ENCODE measurements at places on chromosomes 16 and 17.

GRCh38 chr17:59160157-59161025, 4.8 kb downstream of the PRR11 start:
- DNase-seq: no peak

GRCh38 chr17:50353600-50354195, 7.8 kb downstream of the XYLT2 start:
- DNase-seq: no peak

GRCh38 chr16:25637236-25637635, 54.5 kb upstream of the HS3ST4 start:
- DNase-seq: no peak

GRCh38 chr16:48124266-48124665, 31.5 kb downstream of the ABCC12 start:
- DNase-seq: no peak

- DNase-seq: no peak
These were observed 4.9 kb downstream of the SLFN14 start for GRCh38 chr17:35555691-35556090.

- peak; percentile 19 for DNase-seq
These were observed 806 bp downstream of the IFT140 start for GRCh38 chr16:1610899-1611632.

- no peak for DNase-seq
These were observed 297.5 kb downstream of the CDH13 start for GRCh38 chr16:82924075-82924854.

DNA sequence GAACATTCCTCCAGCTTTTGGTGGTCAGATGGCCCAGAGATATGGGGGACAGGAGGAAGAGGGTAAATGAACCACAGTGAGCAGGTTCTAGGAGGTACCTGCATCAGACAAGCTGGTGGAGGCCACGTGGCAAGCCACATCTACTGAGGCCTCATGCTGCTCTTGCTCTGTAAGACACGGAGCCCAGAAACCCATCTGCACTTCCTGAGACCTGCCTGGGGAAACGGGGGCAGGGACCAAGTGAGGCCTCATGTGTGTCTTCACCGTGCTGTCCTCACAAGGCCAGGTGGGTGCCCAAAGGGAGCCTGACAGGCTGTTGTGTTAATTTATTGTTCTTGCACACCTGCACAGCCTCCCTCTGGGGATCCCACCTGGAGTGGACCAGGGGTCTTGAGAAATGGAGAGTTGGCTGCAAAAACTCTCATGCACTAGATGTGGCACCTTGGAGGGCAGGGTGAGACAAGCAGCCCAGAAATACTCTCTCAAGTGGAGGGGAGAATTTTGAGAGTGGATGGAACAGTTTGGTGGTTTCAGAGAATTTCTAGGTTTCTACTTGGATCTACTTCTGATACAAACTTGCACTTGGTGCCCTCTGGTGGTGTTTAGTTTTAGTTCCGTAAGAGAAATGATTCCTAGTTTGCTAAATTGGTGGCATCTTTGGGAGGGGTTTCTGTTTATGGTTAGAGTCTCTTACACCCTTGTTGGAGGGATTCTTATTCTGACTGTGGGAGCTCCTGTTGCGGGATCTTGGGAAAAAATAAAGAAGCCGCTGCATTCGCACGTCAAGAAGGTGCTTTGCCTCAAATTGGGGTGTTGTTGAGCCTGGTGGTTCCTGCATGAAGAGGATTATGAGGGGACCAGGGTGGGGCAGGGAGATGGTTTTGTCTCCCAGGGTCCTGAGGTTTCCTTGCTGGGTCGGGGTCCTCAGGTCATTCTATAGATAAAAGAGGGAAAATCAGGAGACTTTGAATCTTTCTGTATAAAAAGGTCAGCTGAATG, 47.5 kb downstream of the SLC6A2 start:
- DNase-seq: no peak

DNA sequence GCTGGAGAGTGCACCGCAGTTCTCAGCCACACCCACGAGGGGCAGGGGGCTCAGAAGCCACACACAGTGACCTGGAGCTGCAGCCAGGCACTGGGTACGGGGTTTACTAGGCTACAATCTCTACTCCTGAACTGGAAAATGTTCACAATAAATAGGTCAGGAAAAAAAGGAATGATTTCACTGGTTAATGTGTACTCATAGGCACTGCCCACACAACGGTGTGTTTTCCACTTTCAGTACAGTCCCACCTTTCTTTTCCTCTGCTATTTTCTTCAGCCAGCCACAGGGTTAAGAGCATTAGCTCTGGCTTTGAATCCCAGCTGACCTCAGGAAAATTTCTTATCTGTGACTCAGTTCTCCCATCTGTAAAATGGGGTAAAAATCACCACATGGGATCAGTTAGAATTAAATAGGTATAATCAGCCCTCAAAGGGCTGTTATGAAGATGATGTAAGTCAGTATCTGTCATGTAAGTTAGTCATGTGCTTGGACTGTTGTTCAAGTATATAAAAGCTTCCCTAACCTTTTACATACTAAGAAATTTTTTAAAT, 35.7 kb downstream of the ZCCHC14 start:
- no peak for DNase-seq

GRCh38 chr17:81309140-81309858, 14.2 kb upstream of the SLC38A10 start:
- no peak for DNase-seq

- no peak for DNase-seq
These were observed 36.4 kb upstream of the CDC42EP4 start for GRCh38 chr17:73348018-73348828.

DNA sequence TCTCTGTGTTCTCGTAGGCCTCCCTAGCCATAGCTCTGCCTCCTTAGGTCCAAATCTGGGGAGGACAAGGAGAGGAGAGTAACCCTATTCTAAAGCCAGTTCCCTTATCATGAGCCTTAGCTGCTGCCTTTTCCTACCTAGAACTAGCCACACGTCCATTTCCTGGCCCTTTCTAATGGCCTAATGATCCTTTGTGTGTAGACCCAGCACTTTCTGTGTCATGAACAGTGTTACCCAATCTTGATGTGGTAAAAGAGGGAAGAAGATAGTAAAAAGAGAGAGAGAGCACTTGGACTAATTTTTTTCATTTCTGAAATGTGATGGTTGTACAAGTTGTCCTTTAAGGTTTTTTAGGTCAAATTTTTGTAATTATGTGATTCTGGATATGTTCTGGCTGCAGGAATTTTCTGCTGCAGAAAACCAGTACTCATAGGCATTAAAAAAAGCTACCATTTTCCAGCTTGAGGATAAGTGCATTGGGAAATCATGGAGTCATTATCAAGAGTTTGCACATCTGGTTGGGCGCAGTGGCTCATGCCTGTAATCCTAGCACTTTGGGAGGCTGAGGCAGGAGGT, 18.2 kb downstream of the CASC3 start:
- no peak for DNase-seq

GRCh38 chr17:1126250-1126797, 53.5 kb downstream of the ABR start:
- no peak for DNase-seq

DNA sequence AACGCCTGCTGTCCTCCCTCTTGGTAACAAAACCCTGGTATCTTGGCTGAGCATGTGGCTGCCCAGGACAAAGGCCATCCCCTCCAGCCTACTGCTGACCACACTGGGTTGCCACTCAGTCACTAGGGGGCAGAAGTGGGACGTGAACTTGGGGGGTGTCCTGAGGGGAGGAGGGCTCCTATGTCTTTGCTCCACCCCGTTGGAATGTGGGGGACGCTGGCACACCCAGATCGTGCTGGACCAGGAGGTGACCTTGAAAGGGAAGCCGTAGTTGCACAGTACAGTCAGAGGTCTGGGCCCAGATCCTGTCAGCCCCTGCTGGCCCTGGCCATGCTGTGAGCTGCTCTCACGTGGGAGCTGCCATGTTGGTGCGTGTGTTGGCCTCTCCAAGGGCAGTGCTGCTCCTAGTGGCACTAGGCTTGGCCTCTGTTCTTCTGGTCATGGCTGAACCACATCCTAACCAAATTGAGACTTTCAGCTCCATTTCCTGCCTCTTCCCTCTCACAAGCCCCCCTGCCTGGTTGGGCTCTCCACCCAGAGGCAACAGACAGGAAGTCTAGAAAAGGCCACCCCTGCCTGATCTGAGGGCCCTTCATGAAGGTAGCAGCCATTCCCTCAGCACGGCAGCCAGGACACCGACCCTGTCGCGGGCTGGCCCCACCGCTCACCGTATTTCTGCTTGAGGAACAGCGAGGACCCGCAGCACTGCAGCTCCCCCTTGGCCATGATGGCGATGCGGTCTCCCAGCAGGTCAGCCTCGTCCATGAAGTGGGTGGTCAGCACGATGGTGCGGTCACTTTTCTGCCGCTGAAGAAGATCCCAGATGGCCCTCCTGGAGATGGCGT, 29.0 kb upstream of the RNPS1 start:
- no peak for DNase-seq

DNA sequence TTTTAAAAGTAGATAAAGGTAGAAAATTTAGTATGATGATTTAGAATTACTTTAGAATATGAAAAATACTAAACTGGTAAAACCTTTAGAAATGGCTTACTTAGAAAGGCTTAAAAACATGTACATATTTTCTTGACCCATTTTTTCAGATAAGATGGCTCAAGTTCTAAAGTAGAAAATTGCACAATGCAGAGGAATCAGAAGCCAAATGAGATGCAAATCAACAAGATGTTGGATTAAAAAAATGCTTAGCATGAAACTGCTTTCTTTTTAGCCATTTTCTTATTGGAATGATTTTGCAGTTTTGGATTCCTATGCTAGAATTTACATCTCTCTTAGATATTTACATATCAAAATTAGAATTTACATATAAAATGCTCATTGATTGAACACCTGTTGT, 1.5 kb upstream of the KRTAP3-1 start:
- no peak for DNase-seq

- DNase-seq: no peak
These were observed 173.9 kb downstream of the SALL1 start for GRCh38 chr16:50977138-50977537.

- no peak for DNase-seq
These were observed 53.5 kb downstream of the DNAH3 start for GRCh38 chr16:21097151-21097550.

DNA sequence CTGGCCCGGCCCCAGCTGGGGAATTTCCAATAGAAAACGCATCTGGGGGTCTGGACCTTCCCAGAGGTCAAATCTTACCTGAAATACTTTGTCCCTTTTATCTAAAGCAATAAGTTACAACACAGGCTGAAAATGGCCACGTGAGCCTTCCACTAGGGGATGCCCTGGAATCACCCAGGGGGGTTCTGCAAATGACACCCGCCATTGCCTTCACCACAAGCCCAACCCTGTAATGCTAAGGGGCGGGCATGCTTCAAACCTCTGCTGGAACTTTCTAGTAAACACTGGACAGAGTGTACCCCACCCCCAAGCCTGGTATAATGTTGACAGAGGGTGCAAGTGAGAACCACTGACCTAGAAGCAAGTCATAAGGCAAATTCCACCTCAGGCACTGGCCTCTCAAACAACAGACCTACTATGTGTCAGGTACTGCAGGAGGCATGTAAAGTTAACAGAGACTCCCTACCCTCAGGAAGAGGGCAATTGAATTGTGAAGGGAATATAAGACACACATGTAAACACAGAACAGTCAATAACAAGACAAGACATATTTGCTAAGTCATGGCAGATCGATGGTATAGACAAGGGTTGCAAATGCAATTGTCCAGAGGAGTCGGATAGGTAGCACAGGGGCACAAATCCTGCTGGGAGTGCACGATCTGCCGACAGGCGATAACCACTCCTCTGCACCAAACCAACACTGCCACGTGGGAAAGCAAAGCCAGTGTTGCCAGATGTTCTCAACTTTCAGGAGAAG, 59.0 kb downstream of the ARHGAP17 start:
- DNase-seq: no peak

DNA sequence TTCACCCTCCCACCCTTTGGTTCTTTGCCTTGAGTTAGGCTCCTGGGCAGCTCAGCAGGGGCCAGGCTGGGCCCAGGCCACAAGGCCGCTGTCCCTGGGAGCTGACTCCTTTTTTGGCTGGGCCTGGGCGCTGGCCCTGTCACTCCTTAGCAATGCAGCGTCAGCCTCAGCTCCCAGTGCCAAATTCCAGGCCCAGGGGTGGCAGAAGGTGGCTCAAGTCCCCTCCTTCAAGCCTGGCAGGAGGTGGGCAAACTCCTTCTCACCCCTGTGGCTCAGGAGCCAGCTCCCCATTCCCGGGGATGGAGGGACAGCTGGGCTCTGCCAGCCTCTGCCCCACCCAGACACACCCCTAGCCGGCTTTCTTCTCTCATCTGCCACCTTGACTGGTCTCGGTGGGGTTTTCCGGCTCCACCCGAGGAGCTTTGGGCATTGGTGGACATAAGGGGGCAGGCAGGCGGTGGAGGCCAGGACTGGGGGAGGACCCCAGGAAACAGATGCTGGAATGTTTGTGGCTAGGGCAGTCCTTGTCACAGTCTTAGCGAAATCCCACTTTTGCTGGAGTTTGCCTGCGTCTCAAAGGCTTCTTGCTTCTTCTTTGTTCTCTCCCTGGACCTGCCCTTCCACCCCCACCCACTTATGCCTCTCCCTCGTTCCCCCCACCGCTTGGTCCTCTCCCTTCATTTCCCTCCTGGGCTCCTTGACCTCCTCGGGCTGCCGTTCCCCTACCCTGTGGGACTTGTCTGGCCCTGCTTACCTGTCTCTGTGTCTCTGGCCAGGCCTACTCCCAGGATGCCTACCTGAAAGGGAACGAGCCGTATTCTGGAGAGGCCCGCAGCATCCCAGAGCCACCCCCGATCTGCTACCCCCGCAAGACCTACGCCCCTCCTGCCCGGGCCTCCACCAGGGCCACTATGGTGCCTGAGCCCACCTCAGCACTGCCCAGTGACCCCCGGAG, 37.4 kb downstream of the ARHGAP23 start:
- DNase-seq: no peak

- DNase-seq: no peak
These were observed 122.4 kb downstream of the LAT start for GRCh38 chr16:29107299-29107698.

- no peak for DNase-seq
These were observed 19.1 kb downstream of the FAM20A start for GRCh38 chr17:68581863-68582645.

- no peak for DNase-seq
These were observed 71.5 kb upstream of the NKD1 start for GRCh38 chr16:50476486-50477255.

GRCh38 chr16:85430523-85431421, 182.3 kb upstream of the GSE1 start:
- no peak for DNase-seq

DNA sequence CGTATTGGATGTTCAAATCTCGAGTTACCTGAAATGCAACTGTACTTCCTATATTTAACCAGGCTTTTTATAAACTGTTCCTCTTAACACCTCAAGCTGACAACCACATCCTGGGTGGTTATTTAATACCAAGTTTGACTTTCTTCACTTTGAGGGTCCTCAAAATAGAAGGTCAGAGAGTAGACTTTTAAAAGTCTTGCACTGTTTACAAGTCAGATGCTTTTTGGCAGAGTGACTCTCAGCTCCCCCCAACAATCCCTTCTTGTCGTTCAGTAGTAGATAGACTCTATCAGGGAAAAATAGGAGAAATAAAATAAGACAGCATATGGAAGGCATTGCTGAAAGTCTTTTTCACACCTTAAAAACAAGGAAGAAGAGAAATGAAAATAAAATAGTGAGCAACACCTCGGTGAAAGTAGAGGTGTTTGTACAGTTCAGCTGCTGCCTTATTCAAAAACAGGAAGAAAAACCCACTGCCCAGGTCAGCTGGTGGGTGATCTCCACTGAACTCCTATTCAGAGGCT, 650.4 kb downstream of the WWOX start:
- DNase-seq: no peak

Data from stimulated activated CD4-positive, alpha-beta T cell treated with anti-CD3 and anti-CD28 coated beads, Interleukin-4, amount 100 ng/mL, for 1 hour (primary cell).